Activated T-cell treated with anti-CD3 and anti-CD28 coated beads for 4 hours (primary cell): ENCODE measurements at places on chromosomes 7 and 10.

GRCh38 chr7:50270531-50271018, 33.9 kb upstream of the IKZF1 start:
- DNase-seq: no peak

DNA sequence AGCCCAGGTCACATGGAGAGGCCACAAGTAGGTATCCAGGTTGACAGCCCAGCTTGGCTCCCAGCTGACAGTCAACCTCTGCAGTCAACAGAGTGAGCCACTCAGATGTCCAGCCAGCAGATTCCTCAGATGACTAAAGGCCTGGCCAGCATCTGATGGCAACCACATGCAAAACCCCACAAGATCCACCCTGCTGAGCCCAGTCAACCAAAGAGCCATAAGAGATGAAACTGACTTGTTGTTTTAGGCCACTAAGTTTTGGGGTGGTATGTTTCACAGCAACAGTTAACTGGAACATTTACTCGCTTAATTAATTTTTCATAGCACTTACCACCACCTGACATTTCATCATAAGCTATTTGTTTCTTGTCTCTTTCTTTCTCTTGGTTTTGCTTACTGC, 107.3 kb upstream of the KDM7A start:
- no peak for DNase-seq

DNA sequence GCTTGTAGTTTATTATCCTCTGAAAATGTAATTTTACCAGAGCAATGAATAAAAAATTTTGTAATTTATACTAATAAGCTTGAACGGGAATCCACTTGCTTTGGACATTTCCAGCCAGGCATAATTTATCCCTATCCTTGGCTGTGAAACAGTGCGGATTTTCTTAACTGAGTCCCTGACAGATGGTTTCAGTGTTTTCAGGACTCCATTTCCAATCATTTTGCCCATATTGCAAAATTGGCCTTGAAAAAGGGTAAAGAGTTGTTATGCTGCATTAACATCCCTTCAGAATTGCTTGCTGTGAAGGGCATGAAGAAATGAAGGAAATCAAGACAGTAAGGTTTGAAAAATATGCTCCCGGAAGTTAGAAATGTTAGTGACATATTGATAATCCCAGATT, 57.7 kb downstream of the NXPH1 start:
- no peak for DNase-seq

- no peak for DNase-seq
Observed at GRCh38 chr10:131830446-131831130, 70.2 kb upstream of the PPP2R2D start.

GRCh38 chr10:29809383-29809782, 174.6 kb upstream of the SVIL start:
- no peak for DNase-seq
